Stimulated activated CD8-positive, alpha-beta memory T cell treated with anti-CD3 and anti-CD28 coated beads, Interleukin-15, amount 100 ng/mL, for 24 hours (primary cell): ENCODE measurements at places on chromosomes 11 and 22.

DNA sequence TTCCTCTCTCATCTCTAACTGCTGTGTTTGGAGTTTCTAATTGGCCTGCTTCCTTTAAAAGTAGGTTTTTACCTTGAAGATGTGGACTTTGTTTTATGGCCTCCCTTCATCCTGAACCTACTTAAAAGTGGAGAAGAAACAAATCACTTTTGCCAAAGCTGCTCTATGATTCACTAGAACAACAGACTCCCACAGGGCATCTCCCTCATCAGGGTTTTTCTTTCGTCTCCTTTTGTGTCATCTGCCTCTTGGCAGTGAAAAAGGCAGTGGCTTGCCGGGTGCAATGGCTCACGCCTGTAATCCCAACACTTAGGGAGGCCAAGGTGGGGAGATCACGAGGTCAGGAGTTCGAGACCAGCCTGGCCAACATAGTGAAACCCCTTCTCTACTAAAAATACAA lies 186.6 kb upstream of the MTNR1B start:
- DNase-seq: no peak

- DNase-seq: no peak
Observed at GRCh38 chr11:72598906-72599305, 75.3 kb downstream of the PDE2A start.

- DNase-seq: no peak
Observed at GRCh38 chr22:44668190-44668885, 33.7 kb upstream of the PRR5 start.

- no peak for DNase-seq
Observed at GRCh38 chr22:45865561-45866125, 111.3 kb downstream of the WNT7B start.

- DNase-seq: no peak
Observed at GRCh38 chr11:70915158-70915985, 337.0 kb downstream of the SHANK2 start.

DNA sequence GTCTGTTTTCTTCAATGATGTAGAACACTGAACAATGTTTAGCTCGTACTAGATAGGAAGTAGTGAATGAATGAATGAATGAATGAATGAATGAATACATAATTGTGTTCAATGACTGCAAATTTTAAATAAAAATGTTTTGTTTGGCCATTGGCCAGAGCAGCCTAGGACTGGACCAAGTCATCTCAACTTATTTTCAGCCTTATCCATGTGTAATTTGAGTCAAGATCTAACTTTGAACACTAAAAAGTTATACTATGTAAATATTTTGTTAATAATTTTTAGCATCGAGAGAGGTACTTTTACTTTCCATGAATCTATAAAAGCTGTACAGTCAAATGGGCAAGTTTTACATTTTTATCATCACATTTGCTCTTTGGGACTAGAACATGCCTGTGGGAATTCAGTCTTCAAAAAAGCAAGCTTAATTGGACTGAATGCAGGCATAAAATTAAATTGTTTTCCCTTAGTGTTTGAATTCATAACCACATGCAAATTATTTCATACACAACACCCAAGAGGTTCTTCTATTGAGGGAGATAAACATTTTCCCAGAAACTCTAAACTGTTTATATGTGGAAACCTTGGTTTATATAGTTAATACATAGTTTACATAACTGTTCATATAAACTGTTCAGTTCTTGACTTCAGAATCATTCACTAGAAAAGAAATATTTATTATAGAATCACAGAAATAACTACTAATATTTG lies 222.1 kb upstream of the ANO3 start:
- no peak for DNase-seq

DNA sequence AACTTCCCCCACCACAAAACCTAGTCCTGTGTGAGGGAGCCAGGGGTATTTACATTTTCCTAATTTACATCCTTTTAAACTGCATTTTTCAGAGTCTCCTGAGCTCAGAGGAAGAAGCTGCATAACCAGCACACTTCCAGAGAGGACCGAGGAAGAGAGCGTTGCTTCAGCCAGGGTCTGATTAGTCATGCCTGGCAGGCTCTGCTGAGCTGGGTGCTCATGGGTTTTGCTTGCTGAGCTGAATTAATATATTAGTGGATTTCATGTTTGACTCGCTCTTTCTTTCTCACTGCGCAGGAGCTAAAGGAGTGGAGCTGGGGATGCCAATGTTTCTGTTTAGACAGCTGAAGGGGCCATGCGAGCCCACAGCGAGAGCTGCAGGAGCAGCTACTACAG lies 539.3 kb upstream of the B3GAT1 start:
- no peak for DNase-seq

DNA sequence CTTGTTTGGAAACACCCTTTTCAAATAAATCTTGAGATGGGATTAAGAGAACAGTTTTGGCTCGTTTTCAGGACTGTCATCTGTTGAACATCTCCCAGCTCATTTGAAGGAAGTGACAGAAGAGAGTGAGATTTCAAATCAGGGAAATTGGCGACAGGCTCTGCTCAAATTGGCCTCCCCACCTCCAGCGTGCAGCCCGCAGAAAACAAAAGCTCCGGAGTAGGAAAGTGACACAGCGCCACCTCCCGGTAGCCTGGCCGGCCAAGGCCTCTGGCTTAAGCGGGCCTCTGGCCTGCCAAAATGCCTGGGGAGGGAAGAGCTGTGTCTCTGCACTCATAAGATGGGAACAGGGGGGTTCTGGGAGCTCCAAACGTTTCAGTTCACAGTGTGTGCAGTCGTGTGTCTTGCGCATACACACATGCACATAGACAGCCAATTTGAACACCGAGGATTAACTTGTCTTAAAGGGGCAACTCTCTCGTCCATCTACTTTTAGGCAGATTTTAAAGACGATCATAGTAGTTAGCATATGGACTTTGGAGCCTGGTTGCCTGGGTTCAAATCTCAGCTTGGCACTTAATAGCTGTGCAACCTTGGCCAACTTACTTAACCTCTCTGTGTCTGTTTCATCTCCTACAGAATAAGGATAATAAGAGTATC lies 132.7 kb upstream of the RCN1 start:
- peak; percentile 41 for DNase-seq

GRCh38 chr11:117826832-117827231 lies 2.3 kb upstream of the FXYD2 start:
- DNase-seq: no peak

DNA sequence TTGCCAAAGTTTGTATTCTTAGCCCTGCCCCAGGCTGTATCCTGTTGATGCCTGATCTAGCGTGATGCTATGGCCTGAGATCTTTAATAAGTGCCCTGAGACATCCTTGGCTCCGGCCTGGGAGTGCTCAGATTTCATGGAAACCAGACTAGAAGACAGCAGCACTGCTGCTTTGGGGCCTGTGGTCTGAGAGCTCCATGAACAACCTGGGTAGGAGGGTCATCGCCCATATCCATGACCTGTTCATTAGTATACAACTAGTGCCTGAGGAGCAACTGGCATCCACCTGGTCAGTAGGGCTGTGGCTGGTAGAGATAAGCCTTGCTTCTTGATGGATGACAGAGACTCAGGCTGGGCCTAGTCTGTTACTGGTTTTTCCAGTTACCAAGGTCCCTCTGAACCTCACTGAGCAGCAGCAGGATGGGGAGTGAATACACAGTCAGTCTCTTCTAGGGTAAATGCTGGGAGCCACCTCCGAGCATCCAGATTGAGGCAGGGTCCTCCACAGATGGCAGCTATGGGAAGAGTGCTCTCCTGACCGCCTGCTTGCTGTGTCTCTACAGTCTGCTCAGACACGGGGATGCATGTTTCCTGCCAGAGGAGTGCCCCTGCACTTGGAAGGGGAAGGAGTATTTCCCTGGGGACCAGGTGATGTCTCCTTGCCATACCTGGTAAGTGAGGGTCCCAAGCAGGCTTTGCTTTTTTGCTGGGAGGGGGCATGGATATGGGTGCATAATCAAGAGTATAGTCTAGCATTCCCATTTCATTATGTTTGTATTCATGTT lies 39.0 kb downstream of the OTOG start:
- DNase-seq: no peak

DNA sequence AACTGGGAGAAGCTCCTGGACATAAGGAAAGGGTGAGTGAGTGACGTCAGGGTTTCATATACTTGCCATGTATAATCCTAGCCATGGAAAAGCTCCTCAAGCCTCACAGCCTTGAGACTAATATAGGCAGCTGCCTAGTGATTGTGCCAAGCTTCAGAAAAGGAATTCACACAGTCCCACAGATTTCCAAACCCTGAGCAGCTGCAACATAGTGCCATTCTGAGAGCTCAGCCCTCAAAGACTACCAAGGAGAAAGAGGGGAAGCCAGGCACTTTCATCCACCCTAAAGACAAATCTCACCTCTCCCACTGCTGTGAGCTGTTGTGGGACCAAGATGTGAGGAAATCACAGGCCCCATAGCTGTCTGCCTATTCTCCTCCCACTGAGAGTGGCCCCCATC lies 707.9 kb upstream of the ANO5 start:
- no peak for DNase-seq

- no peak for DNase-seq
Observed at GRCh38 chr11:70660059-70660888, 261.9 kb downstream of the CTTN start.

DNA sequence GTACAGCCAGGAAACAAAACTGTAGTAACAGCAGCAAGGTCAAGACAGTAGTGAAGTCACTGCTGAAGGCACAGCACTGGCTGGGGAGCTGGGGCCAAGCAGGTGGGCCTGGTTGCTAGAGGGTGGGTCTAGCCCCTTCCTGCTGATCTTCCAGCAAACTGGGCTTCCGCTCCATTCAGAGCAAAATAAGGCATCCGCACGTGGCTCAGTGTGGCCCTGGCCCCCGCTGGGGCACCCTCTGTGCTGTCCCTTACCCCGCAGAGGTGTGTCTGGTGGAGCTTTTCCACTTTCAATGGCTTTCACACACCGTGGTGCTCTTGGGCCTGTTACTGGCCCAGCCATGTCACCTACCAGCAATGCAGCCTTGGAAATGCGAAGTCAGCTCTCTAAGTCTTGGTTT lies 162.4 kb upstream of the B3GAT1 start:
- DNase-seq: no peak

DNA sequence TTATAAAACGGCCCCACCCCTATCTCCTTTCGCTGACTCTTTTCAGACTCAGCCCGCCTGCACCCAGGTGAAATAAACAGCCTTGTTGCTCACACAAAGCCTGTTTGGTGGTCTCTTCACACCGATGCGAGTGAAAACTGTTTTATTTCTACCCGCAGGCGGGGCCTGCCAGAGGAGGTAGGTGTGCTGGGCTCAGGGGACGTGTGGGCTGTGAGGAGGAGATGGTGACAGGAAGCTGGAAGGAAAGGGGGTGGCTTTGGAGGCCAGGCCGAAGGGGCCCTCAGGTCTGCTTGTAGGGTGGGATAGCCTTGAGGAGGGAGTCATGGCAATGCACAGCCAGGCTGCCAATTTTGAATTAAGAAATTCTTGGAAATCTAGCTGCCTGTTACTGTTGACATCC lies 21.3 kb upstream of the KRTAP5-7 start:
- no peak for DNase-seq

DNA sequence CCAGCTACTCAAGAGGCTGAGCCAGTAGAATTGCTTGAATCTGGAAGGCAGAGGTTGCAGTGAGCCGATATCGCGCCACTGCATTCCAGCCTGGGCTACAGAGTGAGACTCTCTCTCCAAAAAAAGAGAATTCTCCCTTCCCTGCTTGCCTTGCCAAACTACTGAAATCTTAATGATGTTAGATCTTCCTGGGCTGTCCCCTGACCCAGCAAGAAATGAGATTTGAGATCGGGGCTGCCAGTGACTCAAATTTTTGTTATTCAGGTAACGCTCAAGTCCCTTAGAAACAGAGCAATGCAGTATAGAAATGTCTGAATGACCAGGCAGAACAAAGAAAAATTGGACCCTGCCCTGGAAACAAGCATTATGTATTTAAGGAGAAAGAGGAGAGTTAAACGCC lies 4.0 kb upstream of the RBFOX2 start:
- DNase-seq: no peak

- no peak for DNase-seq
Observed at GRCh38 chr11:61742391-61742790, 10.0 kb upstream of the MYRF start.

- no peak for DNase-seq
Observed at GRCh38 chr22:45617948-45618347, 53.7 kb upstream of the ATXN10 start.

- DNase-seq: no peak
Observed at GRCh38 chr22:35911877-35912276, 116.7 kb downstream of the RBFOX2 start.

DNA sequence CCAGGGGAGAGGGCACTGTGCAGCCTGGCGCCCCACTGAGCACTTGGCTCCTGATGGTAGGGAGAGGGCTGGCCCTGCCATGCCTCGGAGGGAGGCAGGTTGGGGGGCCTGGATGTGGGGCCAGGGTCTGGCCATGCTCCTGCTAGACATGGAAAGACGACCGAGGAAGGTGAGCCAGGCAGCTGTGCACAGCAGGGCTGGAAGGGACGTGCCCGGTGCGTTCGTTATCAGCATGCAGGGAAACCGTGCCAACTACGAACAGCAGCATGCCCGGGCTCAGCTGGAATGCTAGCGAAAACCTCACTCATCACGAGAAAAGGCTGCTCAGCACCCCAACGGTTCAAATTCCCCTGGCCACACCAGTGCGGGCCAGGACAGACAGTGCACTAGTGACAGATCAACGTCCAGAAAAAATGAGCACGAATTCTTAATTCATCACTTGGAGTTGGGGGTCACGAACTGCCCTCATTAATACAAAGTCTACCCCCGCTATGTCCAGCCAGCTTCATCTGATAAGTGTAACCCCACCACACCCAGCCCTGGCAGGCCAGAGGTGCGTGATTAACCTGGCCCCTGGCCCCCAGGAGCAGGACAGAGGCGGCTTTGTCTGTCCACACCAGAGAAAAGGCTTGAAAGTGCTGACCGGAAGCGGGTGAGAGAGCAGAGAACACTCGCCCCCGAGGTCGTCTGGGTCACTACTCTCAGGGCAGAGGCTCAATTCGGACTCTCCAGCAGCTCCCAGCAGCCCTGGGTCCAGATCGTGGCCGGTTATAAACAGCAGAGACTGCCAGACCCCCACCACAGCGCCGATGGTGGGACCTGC lies 84.2 kb downstream of the CELSR1 start:
- no peak for DNase-seq

GRCh38 chr11:114290503-114291235 lies 5.5 kb upstream of the NNMT start:
- no peak for DNase-seq

GRCh38 chr22:44045145-44045544 lies 21.0 kb downstream of the PARVB start:
- no peak for DNase-seq

GRCh38 chr11:100691896-100692653 lies 5.0 kb downstream of the ARHGAP42 start:
- no peak for DNase-seq

- no peak for DNase-seq
Observed at GRCh38 chr11:133896028-133896427, 50.7 kb upstream of the SPATA19 start.

GRCh38 chr22:41931701-41932269 lies 5.2 kb upstream of the TNFRSF13C start:
- DNase-seq: no peak

DNA sequence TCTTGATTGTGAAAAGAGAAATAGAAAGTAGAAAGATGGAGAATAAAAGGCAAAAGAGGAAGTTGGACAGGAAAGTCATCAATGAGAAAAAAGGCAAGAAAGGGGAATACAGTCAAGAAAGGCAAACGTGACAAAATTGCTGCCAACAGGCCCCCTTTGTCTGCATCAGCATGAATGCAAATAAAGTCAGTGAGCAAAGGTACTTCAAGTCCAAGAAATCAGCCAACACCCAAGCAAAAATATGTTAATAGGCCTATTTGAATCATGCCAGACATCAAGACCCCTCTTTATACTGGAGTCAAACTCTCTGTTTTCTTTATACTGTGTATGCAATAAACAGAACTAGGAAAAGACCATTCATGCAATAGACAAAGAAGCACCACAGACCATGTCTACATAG lies 34.3 kb downstream of the GUCY1A2 start:
- no peak for DNase-seq

GRCh38 chr22:48566741-48567140 lies 1260.9 kb downstream of the BRD1 start:
- no peak for DNase-seq
